GM20000 (cell line): ENCODE measurements at places on chromosomes 6 and 20.
A peak's percentile ranks its signal among the peaks of the same experiment; 100 is the strongest.

DNA sequence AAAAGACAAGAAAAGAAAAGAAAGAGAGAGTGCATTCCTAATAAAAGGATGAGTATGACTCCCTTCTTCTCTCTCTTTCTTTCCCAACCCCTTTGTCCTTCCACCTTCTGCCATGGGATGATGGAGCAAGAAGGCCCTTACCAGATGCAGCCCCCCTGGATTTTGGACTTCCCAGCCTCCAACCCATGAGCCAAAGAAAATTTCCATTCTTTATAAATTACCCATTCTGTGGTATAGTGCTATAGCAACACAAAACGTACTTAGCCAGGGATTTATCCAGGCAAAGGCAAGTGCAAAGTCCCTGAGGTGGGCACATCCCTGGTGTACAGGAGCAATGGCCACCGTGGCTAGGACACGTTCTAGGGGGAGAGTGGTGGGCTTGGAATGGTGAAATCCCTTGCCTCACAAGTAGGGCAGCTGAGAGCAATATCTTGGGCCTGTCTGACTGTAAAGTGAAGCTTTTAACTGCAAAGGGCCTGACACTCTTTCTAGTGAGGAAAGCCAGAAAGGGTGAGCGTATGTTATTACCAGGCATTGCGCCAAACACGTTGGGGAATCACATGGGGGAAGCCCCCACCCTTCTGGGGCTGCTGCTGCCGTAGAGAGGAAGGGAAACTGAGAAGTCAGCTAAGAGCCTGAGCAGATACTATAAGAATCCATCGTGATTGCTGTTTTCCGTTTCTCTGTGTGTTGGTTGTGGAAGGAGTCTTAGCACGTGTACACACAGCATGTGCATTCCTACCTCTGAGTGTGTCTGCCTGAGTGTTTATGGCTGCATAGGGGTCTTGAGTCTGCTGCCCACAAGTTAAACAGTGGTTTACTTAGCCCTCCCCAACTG is 50.7 kb upstream of the SIRPA start:
- peak; percentile 89 for DNase-seq

- DNase-seq = no peak
Measured at GRCh38 chr6:69895396-69895795, 29.0 kb downstream of the COL19A1 start.

- no peak for DNase-seq
Measured at GRCh38 chr20:17620371-17621228, 50.7 kb downstream of the DSTN start.

DNA sequence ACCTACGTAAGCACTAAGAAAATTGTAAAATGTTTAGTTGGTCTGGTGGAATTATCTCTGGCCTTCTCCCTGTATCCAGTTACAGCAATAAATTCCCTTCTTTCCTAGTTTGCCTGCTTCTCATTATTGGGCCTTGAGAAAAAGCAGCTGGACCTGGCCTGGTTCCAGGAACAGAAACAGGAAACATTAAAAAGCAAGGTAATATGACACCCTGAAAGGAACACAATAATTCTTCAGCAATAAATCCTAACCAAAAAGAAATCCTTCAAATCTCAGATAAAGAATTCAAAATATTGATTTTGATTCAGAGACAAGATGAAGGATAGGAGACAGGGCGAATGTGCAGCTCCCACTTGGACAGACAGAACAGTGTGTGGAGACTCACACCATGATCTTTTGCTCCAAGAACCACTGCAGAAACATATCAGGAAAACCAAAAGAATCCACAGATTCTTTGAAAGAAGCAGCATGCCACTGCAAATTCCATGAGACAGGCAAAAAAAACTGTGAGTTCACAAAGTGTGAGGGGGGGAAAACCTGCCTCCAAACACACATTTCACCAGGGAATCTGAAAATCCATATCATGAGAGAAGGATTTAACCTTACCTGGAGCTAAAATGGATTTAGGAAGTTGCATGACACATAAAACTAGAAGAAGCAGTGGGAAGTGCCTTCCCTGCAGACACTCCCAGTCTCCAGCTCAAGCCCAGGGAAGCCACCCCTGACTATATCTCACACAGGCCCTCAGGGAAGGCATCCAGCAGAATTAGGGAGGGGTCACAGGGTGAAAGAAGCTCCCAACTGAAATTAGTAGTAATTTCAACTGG is 28.9 kb downstream of the TREM1 start:
- no peak for DNase-seq

DNA sequence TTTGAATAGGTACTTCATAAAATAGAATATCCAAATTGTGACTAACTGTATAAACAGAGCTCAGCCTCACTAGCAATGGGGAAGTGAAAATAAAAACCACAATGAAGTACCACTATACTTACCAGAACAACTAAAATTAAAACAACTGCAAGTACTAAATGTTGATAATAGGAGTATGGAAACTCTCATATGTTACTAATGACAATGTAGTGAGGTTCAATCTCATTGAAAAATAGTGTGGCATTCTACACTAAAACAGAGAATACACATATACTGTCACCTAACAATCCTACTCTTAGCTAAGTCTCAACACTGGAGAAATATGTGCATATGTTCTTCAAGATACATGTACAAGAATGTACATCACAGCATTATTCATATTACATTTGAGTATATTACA is 132.0 kb upstream of the CARMIL1 start:
- DNase-seq = peak; percentile 46
